ENCODE measurements at places on chromosomes 4 and X. TPM values are rescaled to one million over a fixed set of nuclear protein-coding genes. Genes with fewer than 3 reads are reported as not detected.

Gene PNPLA4
- 3.7 TPM for total RNA-seq

Gene ARSJ
- total RNA-seq = not detected

Gene CDS1
- total RNA-seq = not detected

Gene TMEM255A
- 0.15 TPM for total RNA-seq

Gene SRD5A3
- total RNA-seq = 8.8 TPM

Gene PCDH19
- total RNA-seq = not detected

Gene CA5B
- total RNA-seq = 12.7 TPM

Gene IL15
- 3.4 TPM for total RNA-seq

Gene OPRPN
- total RNA-seq = not detected

Measured in activated CD8-positive, alpha-beta memory T cell treated with anti-CD3 and anti-CD28 coated beads, Interleukin-2, amount 10 ng/mL, durations not matched to agents 7 days and 5 days (primary cell).